Activated T-helper 17 cell treated with anti-CD3 and anti-CD28 coated beads, Interleukin-2, amount 50 U/mL, for 72 hours (primary cell): ENCODE measurements at places on chromosomes 4 and X. TPM values are rescaled to one million over a fixed set of nuclear protein-coding genes. Genes with fewer than 3 reads are reported as not detected.
A peak's percentile ranks its signal among the peaks of the same experiment; 100 is the strongest.

GRCh38 chrX:68995780-68996551 lies 167.1 kb downstream of the EFNB1 start:
- no peak for ATAC-seq

DNA sequence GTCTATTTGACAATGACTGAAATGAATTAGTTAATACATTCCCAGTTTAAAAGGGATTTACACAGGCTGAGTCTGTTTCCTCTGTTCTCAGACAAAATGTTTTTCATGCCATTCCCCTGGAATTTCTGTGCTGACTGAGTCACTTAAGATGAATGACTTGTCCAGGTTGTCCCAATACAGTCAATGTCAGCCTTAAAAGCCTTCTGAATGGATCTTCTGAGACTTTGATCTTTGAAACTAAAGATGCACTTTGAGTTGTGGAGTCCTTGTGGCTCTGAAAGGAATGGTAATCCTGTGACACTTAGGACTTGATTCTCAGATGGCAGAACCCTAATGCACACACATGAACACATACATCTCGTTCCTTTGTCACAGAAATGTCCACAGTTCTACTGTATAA lies 622.2 kb upstream of the GRID2 start:
- ATAC-seq, result no peak

GRCh38 chrX:2495595-2495994 lies 5.2 kb downstream of the DHRSX start:
- ATAC-seq, result no peak

DNA sequence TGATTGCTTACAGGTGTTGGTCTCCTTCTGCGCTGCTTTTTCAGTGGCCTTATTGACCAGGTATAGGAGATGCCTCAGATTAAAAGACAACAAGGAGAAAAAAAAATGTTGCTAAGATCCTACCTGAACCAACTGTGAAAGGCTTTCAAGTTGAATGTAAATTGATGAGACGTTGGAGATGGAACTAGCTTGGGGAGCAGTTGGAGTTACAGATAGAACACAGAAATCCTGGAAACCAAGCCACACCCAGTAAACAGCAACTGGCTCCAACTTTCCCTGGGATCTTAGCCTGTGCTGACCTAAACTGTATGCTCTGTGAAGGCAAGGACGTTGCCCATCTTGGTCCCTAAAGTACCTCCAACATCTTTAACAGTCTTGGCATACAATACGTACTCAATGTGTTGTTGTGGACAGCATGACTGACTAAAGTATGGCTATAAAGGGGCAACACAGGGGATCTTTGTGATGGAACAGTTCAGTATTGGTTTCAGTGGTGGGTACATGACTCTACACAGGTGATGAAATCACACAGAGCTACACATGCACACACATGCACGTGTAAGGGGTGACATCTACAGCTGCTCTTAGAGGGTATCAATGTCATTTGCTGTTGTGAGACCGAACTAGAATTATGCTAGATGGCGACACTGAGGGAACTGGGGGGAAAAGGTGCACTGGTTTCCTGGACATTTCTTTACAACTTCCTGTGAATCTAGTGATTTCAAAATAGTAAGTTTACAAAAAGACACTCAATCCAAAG lies 22.3 kb downstream of the GAB3 start:
- peak; percentile 17 for ATAC-seq

DNA sequence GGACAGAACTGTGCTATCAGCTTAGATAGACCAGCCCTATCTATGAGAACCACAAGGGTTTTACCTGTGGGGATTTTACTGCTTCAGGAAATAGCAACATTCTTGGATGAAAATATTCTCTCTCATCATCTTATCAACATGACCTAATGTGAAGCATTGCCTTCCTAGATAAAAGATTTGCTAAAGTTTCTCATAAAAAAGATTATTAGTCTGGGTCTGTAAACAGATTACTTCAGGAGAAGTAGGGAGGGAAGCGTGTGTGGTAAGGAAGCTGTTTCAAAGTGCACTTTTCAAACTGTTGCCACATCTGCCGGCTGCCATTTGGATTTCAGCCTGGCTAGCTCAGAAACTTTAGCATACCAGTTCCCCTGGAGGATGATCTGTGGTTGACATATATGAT lies at the start of gene NOX1:
TSS of gene NOX1 (minus strand) at position 35 of the 400 bp plus-strand sequence. CDS start 220 bp downstream, outside the sequence.
- ATAC-seq, result no peak

The CITED1 gene
- not detected for total RNA-seq

GRCh38 chr4:118325431-118325830 lies 27.4 kb downstream of the PRSS12 start:
- no peak for ATAC-seq

The ZNF718 gene
- 6.8 TPM for total RNA-seq

The MGAT4D gene
- total RNA-seq, result not detected

- peak; percentile 97 for ATAC-seq
Observed at GRCh38 chr4:89509708-89510281, 202.2 kb upstream of the GPRIN3 start.

The PRMT9 gene
- total RNA-seq, result 7.5 TPM

GRCh38 chr4:152956650-152957436 lies 20.7 kb downstream of the FHDC1 start:
- ATAC-seq, result no peak

The SPANXN4 gene
- not detected for total RNA-seq

- no peak for ATAC-seq
Observed at GRCh38 chr4:124030147-124030546, 633.6 kb downstream of the SPRY1 start.

- no peak for ATAC-seq
Observed at GRCh38 chr4:189773909-189774308, 166.8 kb upstream of the FRG1 start.

- ATAC-seq, result no peak
Observed at GRCh38 chr4:120731561-120731960, 191.0 kb downstream of the PRDM5 start.

The SLC4A4 gene
- 0.76 TPM for total RNA-seq

- ATAC-seq, result no peak
Observed at GRCh38 chr4:115660465-115660864, 547.0 kb upstream of the NDST4 start.

The NLGN3 gene
- 6.4 TPM for total RNA-seq

GRCh38 chr4:142473218-142473959 lies 372.7 kb downstream of the INPP4B start:
- ATAC-seq, result no peak

The RPS6KA6 gene
- total RNA-seq, result 0.11 TPM

- ATAC-seq, result peak; percentile 84
Observed at GRCh38 chr4:26788341-26788733, 72.3 kb upstream of the STIM2 start.

DNA sequence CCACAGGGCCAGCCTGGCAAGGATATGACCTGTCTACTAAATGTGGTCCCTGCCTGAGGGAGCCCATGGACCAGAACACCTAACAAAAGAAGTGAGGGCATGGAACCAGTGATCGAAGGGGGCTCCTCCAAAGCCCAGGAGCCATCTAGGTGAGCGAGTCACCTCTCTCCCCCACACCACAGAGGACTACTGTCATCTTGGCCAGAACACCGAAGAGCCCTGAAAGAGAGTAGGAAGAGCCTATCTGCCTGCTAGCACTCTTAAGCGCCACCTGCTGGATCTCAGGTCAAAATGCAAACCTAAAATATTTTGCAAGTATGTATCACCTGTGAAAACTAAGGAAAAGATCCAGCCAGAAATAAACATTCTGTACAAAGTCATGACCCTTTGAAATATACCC lies 137.9 kb upstream of the ZXDB start:
- ATAC-seq, result peak; percentile 66

- ATAC-seq, result no peak
Observed at GRCh38 chrX:30488092-30488491, 89.5 kb downstream of the TASL start.

DNA sequence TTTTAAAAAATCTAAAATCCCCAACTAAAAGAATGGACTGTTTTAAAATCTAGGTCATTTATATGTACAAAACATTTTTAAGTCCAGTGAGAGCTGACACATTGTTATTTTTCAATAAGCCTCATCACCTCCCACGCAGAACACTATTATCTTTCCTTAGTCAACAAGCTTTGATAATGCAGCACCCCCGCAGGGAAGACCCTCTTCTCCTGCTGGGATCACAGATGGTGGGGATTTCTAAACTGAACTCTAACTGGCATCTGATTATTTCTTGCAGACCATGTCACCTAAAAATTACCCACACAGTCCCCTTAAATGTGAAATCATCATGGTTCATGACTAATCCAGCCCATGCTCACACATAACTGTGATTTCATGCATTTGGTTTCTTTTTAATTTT lies 11.6 kb downstream of the SYTL4 start:
- ATAC-seq, result no peak

DNA sequence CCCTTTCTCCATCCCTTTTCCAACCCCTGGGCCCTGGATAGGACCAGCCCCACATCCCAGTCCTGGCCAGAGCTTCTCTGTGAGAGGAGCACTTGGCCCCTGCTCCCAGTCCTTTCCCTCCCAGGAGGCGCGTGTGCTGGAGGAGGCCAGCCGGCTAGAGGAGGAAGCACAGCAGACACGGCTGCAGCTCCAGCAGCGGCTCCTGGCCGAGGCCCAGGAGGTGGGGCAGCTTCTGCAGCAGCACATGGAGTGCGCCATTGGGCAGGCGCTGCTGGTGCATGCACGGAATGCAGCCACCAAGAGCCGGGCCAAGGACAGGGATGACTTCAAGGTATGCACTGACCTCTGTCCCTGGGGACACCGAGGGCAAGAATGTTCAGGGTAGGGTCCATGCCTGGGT lies 87.5 kb downstream of the EVC start:
- ATAC-seq, result no peak

The NSUN7 gene
- total RNA-seq, result not detected

- no peak for ATAC-seq
Observed at GRCh38 chrX:78011846-78012245, 42.4 kb upstream of the PGAM4 start.

DNA sequence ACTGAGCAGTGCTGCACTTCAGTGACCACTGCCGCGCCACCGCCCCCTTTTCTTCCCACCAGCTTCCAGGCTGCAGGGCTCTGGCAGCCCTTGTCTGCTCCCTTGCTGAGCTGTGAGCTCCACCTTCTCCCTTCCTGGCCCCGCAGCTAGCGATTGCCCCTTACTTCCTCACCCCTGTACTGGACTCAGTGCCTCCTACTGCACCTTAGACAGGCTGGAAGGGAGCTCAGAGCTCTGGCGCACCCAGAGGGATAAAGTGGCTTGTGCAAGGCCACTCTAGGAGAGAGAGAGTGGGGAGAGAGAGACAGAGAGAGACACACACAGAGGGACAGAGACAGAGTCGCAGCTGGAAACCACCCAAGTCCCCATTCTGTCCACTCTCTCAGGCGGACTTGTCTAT lies 6.0 kb downstream of the RASL11B start:
- ATAC-seq, result no peak

DNA sequence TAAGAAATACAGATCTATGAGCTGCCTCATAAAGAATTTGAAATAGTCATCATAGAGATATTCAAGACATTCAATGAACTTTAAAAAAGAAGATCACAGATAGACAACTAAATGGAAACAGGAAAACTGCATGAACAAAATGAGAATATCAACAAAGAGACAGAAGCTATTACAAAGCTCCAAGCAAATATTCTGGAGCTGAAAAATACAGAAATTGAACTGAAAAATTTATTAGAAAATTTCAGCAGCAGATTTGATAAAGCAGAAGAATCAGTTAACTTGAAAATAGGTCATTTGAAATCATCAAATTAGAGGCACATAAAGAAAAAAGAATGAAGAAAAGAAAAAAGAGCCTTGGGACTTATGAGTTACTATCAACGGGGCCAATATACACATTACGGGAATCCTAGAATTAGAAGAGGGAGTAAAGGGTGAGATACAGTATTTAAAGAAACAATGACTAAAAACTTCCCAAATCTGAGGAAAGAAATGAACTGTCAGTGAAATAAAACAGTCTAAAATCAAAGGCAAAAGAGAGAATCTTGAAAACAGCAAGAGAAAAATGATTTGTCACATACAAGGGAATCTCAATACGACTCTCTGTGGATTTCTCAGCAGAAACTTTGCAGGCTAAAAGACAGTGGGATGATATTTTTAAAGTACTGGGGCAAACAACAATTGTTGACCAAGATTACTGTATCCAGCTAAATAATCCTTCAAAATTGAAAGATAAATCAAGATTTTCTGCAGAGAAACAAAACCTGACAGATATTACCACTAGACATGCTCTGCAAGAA lies 641.6 kb downstream of the ANKRD50 start:
- no peak for ATAC-seq

DNA sequence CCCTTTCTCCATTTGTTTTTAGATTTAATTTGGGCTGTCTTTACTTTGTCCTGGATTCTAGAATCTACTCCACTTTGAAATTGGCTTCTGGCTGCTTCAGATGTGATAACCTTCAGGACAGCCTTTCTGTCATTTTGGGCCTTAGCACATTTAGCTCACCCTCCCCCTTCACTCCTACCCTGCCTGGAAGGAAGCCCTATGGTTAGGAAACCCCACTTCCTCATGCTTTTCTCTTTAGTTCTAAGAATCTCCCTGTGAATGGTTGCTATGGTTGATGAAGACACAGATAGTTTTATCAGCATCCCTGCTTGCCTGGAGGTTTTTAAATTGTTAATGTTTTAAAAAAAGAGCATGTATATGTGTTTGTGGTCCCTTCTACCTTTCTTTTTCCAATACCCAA lies 100.7 kb upstream of the PTPN13 start:
- no peak for ATAC-seq

The CLCN5 gene
- total RNA-seq, result 3.1 TPM

DNA sequence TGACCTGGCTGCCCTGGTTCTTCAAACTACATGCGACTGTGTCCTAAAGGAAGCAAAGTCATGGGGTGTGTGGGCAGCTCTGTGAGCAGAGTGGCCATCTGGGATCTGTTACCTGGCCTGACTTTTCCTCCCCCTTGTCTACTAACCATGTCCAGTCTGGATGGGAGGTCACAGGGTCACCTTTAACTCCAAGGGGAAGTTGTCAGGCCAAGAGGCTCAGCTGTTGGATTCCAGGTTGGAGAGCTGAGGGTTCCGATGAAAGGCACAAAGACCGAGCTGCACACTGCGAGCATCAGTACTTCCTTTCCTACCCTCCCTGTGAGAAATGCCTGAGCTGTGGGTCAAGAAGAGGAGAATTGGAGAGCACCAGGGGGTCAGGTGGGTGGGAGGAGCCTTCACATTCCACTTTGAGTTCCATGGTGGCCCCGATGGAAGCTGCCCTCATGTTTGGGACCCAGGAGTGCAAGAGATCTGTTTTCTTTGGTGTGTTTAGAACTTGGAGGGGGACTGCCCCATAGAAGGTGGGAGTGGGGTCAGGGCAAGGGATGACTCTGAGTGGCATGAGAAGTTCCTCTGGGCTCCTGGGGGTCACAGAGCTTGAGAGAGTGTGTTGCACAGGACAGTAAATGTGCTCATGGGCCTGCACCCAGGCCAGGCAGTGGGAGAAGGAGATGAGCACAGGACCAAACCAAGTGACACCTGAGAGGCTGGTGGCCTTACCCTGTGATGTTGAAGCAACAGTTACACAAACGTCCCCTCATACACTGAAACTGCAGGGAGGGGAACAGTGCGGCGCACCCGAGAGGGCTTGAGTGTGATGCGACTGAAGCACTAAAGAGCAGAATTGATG lies 36.2 kb downstream of the RGS12 start:
- no peak for ATAC-seq

DNA sequence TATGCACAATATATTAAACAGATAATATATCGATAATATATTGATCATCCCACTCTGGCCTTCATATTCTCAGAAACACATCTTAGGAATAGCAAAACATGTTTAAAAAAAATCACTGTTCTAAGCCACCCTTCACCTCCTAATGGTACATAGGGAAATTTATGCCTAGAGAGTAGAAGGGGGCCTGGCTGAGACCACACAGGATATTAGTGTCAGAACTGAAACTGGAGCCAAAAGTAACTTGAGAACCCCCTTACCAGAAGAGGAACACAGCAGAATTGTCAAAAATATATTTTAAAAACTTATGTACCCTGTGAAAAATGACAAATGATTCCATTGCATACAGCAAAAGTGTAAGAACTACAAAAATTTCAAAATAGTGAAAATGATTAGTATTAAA lies 173.1 kb downstream of the VSIG4 start:
- no peak for ATAC-seq
